ENCODE measurements at places on chromosomes 5 and 9. TPM values are rescaled to one million over a fixed set of nuclear protein-coding genes. Genes with fewer than 3 reads are reported as not detected.

The DNM1 gene
- total RNA-seq = 105 TPM

GRCh38 chr5:33445798-33446197 lies 5.0 kb downstream of the TARS1 start:
- no peak for DNase-seq
- peak overlapping the region; percentile 33 for H3K4me3 ChIP-seq
- H3K36me3 ChIP-seq = peaks cover 60% of the 10 kb centered on the region
- H3K27ac ChIP-seq = peak overlapping the region; percentile 85

The IL13 gene
- not detected for total RNA-seq

GRCh38 chr9:98637381-98637780 lies 71.4 kb downstream of the GABBR2 start:
- H3K27ac ChIP-seq = no peak overlapping the region
- H3K36me3 ChIP-seq = peaks cover 13% of the 10 kb centered on the region
- H3K4me3 ChIP-seq = no peak overlapping the region

DNA sequence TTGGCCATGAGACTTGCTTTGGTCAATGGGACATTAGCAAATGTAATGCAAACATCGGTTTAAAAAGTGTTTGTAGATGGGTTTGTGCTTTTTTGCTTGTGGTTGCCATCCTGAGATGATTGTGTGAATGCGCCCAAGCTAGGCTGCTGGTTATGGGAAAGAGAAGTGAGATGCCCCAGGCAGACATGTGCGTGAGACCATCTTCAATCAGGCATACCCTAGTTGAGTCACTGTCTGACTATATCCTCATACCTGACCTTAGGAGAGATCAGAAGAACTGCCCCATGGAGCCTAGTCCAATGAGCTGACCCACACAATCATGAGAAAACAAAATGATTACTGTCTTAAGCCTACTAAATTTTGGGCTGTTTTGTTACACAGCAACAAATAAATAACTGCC lies 36.8 kb upstream of the ZNF608 start:
- H3K36me3 ChIP-seq = peaks cover 5% of the 10 kb centered on the region
- H3K27me3 ChIP-seq = no peaks in the 10 kb centered on the region
- no peak overlapping the region for H3K4me3 ChIP-seq

The MEGF10 gene
- total RNA-seq = 24.5 TPM

- no peak overlapping the region for H3K27ac ChIP-seq
- no peaks in the 10 kb centered on the region for H3K27me3 ChIP-seq
- H3K4me3 ChIP-seq = no peak overlapping the region
- H3K36me3 ChIP-seq = no peaks in the 10 kb centered on the region
- peaks cover 10% of the 10 kb centered on the region for H3K4me1 ChIP-seq
- DNase-seq = no peak
Observed at GRCh38 chr9:90578126-90578815, 64.4 kb downstream of the DIRAS2 start.

DNA sequence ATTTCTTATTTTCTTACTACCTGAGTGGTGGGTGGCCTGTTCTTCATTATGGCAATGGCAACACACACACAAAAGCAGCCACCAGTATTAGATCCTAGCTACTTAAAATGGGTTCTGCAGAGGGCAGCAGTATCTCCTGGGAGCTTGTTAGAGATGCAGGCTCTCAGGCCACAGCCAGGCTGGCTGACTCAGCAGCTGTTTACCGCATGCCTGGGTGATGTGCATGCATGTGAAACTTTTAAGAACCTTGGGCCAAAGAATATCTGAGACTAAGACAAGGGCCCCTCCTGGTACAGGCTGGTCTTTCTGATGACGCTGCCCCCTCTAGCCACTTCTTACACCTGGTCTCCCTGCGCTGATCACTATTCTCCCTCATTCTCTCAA lies 399.0 kb downstream of the MED10 start:
- no peak overlapping the region for H3K4me3 ChIP-seq
- peak; percentile 21 for DNase-seq
- no peaks in the 10 kb centered on the region for H3K36me3 ChIP-seq
- H3K4me1 ChIP-seq = peaks cover 24% of the 10 kb centered on the region
- no peak overlapping the region for H3K27ac ChIP-seq

The C9 gene
- 0.21 TPM for total RNA-seq

The ANKRD55 gene
- total RNA-seq = not detected

The AFF4 gene
- 58.1 TPM for total RNA-seq

DNA sequence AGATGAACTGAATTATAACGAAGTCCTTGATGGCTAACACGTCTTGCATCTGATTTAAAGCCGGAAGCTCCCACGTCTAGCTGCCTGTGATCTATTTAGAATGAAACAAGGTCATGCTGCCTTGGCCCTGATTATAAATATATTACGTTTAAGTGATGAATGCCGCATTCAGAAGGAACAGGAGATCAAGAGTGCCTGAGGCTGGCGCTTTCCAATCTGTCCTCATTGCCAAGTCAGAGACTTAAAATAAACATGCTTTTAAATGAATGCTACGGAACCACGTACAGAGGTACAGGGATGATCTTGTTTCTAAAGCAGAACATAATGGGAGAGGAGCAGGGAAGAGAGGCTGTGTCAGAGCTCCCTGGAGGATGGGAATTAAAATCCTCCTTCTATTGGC lies 292.8 kb downstream of the TLE1 start:
- no peaks in the 10 kb centered on the region for H3K27me3 ChIP-seq
- no peak for DNase-seq
- H3K27ac ChIP-seq = no peak overlapping the region
- H3K36me3 ChIP-seq = no peaks in the 10 kb centered on the region

DNA sequence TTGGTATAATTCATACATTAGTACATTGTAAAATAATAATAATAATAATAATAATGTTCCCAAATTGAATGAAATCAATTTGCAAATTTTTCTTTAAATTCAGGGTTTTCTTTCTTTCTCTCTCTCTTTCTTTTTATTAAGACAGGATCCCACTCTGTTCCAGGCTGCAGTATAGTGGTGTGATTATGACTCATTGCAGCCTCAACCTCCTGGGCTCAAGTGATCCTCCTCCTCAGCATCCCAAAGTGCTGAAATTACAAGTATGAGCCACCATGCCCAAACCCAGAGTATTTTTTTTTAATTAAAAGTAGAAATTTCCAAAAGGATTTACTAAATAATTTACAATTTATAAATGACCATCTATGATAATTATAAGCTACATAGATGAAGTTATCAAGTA lies 117.7 kb downstream of the HOMER1 start:
- peaks cover 8% of the 10 kb centered on the region for H3K4me1 ChIP-seq
- H3K27ac ChIP-seq = no peak overlapping the region
- peaks cover 10% of the 10 kb centered on the region for H3K36me3 ChIP-seq
- no peaks in the 10 kb centered on the region for H3K27me3 ChIP-seq

The CBY3 gene
- total RNA-seq = 0.37 TPM

GRCh38 chr9:69323861-69324260 lies 1.2 kb upstream of the ENTREP1 start:
- no peak for DNase-seq
- H3K4me3 ChIP-seq = peak overlapping the region; percentile 80
- H3K36me3 ChIP-seq = no peaks in the 10 kb centered on the region
- peaks cover 50% of the 10 kb centered on the region for H3K4me1 ChIP-seq
- peaks cover 22% of the 10 kb centered on the region for H3K27me3 ChIP-seq

- no peaks in the 10 kb centered on the region for H3K27me3 ChIP-seq
- no peaks in the 10 kb centered on the region for H3K36me3 ChIP-seq
- no peak overlapping the region for H3K27ac ChIP-seq
- H3K4me1 ChIP-seq = peaks cover 20% of the 10 kb centered on the region
- DNase-seq = no peak
Observed at GRCh38 chr5:61746831-61747575, 414.9 kb downstream of the ZSWIM6 start.

DNA sequence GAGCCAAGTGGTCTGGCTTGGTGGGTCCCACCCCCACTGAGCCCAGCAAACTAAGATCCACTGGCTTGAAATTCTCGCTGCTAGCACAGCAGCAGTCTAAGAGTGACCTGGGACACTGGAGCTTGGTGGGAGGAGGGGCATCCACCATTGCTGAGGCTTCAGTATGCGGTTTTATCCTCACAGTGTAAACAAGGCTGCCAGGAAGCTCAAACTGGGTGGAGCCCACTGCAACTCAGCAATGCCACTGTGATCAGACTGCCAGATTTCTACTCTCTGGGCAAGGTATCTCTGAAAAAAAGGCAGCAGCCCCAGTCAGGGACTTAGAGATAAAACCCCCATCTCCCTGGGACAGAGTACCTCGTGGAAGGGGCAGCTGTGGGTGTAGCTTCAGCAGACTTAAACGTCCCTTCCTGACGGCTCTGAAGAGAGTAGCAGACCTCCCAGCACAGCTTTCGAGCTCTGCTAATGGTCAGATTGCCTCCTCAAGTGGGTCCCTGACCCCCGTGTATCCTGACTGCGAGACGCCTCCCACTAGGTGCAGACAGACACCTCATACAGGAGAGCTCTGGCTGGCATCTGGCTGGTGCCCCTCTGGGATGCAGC lies 18.2 kb upstream of the STK32A start:
- no peak overlapping the region for H3K27ac ChIP-seq
- DNase-seq = peak; percentile 22
- H3K27me3 ChIP-seq = no peaks in the 10 kb centered on the region
- peaks cover 14% of the 10 kb centered on the region for H3K4me1 ChIP-seq
- no peak overlapping the region for H3K4me3 ChIP-seq

DNA sequence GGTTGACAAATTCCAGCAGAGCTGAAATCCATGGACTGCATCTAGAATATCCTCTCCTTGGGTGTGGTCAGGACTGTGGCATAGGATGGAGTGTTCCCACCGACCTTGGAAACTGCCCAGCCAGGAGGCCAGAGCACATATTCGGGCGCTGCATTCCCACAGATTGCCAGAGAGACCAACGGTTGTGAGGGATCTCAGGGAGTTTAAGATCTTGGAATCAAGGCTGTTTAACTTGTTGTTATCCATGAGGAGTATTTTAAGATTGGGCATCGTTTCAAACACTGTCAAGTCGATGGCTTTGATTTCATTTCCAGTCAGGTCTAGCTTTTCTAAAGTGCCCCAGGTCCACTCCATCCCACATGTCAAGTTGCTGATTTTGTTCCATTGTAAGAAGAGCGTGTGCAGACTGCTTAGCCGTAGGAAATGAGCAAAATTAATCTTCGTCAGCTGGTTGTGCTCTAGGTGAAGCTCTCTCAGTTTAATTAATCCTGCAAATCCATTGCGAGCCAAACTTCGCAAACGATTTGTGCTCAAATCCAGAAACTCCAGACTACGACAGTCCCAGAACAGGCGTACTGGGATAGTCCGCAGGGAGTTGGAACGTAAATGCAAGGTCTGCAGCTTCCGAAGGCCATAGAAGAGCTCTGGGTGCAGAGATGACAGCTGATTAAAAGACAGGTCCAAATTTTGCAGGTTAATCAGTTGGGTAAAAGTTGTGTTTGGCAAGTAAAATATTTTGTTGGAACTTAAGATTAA lies 1.5 kb downstream of the LRRTM2 start:
- H3K36me3 ChIP-seq = 0 out of 2 replicates have a peak, but pooled peaks cover 2% of the 10 kb centered on the region
- no peak overlapping the region for H3K4me3 ChIP-seq
- H3K4me1 ChIP-seq = peaks cover 93% of the 10 kb centered on the region

DNA sequence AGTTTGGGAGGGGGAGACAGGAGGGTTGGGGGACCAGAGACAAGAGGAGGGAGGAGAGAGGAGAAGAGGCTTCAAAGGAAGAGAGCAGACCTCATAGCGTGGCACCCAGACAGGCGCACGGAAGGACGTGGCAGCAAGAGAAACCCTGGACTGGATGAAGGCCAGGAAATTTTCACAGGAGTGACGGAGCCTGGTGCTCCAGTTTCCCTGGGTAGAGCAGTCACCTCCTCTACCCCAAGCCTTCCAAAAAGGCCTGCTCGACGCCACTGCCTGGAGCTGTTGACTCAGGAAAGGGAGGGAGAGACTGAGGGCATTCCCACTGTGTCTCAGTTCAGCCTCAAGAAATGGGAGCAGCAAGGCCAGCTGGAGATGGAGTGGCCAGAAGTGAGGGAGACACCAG lies 19.3 kb downstream of the AK8 start:
- H3K27ac ChIP-seq = no peak overlapping the region
- H3K36me3 ChIP-seq = no peaks in the 10 kb centered on the region
- no peak overlapping the region for H3K4me3 ChIP-seq
- DNase-seq = no peak

DNA sequence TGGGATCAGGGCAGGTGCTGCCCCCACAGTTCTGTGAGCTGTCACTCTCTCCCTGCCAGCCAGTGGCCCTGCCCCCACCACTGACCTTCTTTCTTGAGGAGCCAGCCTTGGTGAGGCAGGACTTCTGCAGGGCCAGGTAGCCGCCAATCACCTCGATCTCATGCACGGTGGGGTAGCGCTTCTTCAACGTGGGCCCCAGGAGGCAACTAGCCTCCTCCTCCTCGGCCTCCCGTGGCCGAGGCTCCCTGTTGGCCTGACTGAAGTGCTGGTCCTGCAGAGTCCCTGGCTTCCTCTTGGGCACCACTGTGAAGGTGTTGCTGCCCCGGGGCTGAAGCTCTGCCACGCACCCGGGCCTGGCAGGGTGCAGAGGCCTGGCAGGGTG lies 1.6 kb downstream of the TPRN start:
- H3K36me3 ChIP-seq = no peaks in the 10 kb centered on the region
- peak overlapping the region; percentile 84 for H3K4me3 ChIP-seq
- no peak for DNase-seq

- H3K27ac ChIP-seq = no peak overlapping the region
- H3K36me3 ChIP-seq = no peaks in the 10 kb centered on the region
- no peaks in the 10 kb centered on the region for H3K27me3 ChIP-seq
- H3K4me3 ChIP-seq = no peak overlapping the region
- DNase-seq = no peak
- H3K4me1 ChIP-seq = peaks cover 2% of the 10 kb centered on the region
Observed at GRCh38 chr5:123429221-123429954, 6.2 kb upstream of the CEP120 start.

GRCh38 chr9:3235497-3235896 lies 290.3 kb downstream of the RFX3 start:
- no peak overlapping the region for H3K4me3 ChIP-seq
- no peak overlapping the region for H3K27ac ChIP-seq
- H3K36me3 ChIP-seq = no peaks in the 10 kb centered on the region
- H3K27me3 ChIP-seq = no peaks in the 10 kb centered on the region
- DNase-seq = no peak
- no peaks in the 10 kb centered on the region for H3K4me1 ChIP-seq

GRCh38 chr5:179170606-179171005 lies 110.4 kb downstream of the ZNF354C start:
- no peaks in the 10 kb centered on the region for H3K4me1 ChIP-seq
- H3K27ac ChIP-seq = no peak overlapping the region
- H3K4me3 ChIP-seq = no peak overlapping the region
- H3K27me3 ChIP-seq = no peaks in the 10 kb centered on the region

DNA sequence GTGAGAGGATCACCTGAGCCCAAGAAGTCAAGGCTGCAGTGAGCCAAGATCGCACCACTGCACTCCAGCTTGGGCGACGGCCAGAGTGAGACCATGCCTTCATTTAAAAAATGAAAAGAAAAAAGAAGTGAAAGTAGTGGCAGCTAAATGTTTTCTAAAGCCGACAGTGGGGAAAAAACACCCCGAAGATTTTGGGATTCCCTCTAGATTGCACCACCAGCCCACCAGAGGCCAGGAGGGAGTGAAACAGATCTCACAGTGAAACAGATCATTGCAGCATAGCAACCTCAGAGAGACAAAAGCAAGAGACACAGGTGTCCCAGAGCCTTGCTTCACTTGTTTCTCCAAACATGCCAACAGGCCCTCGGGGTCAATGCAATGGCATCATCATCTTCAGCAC lies 156.8 kb downstream of the PAX5 start:
- peaks cover 3% of the 10 kb centered on the region for H3K36me3 ChIP-seq
- DNase-seq = no peak
- H3K27me3 ChIP-seq = no peaks in the 10 kb centered on the region
- 0 out of 2 replicates have a peak, but pooled peaks cover 2% of the 10 kb centered on the region for H3K4me1 ChIP-seq
- no peak overlapping the region for H3K27ac ChIP-seq
- no peak overlapping the region for H3K4me3 ChIP-seq
